ENCODE measurements at places on chromosomes 16 and 17.
A peak's percentile ranks its signal among the peaks of the same experiment; 100 is the strongest.

DNA sequence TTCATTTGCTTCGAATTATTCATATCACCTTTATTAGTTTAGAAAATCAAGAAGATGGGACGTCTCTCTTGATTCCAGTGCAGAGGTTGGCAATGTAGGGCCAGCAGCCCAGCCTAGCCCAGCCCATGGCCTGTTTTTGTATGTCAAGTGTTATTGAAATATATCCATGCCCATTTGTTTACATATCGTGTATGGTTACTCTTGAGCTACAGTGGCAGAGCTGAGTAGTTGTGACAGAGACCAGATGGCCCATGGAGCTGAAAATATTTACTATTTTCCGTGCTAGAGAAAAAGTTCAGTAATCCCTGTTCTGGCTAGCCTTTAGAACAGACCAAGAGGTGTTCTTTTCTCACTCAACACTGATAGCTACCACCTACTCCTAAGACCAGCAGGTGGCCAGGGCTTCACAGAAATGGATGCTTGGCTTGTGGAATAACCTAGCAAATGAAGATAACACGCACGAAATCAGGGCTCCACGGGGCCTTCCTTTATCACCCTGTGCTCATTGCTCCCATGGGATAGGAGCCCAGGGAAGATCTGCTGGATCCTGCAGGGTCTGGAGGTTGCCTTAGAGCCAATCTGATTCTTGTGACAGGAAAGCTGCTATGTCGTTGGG is 123.2 kb upstream of the ANKFN1 start:
- no peak for DNase-seq

DNA sequence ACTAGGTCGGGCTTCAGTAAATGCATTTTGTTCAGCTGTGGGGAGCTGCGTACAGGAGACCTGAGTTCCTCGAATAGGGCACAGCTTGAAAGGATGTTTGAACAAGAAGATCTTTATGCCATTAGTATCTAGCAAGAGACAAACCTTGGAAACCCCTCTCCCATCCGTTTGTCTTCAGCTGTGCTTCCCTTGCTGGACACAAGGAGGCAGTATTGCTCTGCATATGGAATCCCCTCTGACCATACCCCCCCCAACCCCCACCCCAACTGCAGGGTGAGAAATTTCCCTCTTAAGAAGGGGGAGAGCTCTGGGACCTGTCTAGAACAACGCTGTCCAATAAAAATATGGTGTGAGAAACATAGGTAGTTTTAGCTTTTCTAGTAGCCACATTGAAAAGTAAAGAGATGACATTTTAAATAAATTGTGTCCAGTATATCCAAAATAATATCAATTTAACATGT is 1.6 kb downstream of the MRM1 start:
- DNase-seq = peak; percentile 36

DNA sequence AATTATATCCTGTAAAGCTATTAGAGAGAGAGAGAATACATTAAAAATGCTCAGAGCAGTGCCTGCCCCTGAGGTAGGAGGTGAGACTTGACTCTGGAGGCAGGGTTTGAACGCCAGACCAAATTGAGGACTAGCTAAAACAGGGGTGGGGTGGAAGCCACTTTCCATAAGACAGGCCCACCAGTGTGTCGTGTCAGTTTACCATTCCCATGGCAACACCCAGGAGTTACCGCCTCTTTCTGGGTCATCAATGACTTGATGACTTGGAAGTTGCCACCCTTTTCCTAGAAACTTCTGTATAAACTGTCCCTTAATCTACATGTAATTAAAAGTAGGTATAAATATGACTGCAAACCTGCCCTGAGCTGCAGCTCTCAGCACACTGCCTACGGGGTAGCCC is 32.0 kb upstream of the ABCC12 start:
- no peak for DNase-seq

- no peak for DNase-seq
Observed at GRCh38 chr17:40707745-40708144, 4.2 kb upstream of the KRT24 start.

GRCh38 chr17:11340803-11341202 is 99.8 kb downstream of the SHISA6 start:
- DNase-seq = no peak

- peak; percentile 6 for DNase-seq
Observed at GRCh38 chr17:10844621-10845387, 6.9 kb upstream of the PIRT start.

DNA sequence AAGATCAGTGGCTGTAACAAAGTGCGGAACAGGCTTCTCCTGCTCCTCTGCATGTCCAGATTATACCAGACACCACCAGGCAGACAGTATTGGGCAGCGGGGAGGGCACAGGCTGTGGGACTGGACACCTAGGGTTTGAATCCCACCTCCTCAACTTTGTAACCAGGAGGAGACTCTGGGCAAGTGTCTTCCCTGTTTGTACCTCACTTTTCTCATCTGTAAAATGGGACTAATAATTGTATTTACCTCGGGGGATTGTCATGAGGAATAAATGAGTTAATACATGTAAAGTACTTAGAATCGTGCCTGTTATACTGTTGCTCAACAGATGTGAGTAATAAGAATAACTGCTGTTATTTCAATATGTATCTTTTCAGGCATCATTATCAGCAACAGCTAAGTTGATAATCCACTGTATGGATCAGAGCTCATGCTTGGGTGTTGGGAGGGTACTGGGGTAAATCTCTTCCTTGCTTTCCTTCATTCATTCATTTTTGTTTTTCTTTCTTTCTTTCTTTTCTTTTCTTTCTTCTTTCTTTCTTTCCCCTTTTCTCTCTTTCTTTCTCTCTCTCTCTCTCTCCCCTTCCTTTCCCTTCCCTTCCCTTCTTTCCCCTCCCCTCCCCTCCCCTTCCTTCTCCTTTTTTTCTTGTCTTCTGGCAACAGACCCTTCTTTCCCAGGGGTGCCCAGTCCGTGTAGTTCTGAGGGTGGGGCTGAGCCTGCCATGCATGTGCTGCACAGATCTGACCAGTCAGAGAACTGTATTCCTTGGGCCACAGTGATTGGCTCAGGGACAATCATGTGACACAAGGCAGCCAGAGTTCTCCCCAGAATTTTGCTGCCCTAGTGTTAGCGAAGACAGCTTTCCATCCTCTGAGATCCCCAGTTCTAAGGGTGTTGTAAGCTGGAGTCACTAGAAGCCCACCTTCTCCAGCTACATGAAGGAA is 25.3 kb upstream of the BRD7 start:
- no peak for DNase-seq

- no peak for DNase-seq
Observed at GRCh38 chr17:2140683-2141082, 85.8 kb downstream of the HIC1 start.

DNA sequence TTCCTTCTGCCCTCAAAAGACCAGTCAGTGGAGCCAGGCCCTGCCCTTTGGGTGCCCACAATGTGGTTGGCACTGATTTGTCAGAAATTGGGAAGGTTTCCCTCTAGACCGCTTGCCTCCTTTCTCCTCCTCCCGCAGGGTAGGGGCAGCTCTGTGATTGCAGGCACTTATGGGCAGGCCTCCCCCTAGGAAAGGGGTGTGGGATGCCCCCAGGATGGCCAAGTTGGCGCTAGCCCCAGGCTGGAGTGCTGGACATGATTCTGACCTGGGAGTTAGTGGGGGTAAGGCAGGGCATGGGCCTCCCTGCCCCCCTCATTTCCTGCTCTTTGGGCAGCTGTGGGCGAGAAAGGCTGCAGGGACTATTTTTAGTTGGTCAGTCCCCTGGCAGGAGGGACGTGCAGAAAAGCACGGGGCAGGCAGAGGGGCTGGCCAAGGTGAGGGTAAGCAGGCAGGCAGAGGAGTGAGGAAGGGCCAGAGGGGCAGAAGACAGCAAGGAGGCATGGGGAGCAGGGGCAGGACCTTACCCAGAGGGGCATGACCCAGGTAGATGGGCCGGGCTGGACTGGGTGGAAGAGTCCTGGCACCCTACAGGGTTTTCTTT is 3.3 kb downstream of the RARA start:
- no peak for DNase-seq

GRCh38 chr16:8575399-8575798 is 14.9 kb downstream of the TMEM114 start:
- no peak for DNase-seq

DNA sequence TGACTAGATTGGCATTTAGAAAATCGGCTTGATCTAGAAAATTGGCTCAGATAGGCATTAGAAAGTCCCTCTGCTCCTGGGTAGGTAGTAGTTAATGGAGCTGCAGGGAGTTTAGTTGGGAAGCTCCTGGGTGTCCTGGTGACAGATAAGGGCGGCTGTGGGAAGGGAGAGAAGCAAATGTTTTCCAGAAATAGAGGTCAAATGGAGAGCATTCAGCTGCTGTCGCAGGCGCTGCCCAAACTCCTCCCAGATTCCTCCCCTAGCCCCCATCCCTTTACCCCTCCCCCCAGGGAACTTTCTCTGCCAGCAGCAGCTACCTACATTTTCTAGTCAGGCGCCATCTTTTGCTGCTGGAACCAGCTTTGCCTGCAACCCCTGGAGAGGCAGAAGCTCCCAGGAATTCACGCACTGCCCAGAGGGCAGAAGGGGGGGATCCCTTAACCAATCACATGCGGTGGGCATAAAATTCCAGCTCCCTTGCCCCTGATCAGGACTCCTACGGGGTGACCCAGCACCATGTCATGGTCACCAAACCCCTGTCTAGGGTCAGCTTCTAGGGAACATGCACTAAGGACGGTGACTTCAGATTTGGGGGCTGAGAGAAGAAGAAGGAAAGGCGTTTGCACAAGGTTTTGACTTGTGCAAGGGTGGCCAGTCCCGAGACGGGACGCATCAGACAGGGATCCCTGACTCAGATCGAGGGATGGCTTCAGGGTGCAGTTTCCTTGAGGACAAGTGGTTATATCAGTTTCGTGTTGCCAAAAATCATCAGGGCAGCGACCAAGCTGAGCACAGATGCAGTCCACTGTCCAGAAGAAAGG is 43.8 kb downstream of the SOCS1 start:
- DNase-seq = no peak

- DNase-seq = no peak
Observed at GRCh38 chr17:66397486-66397885, 95.1 kb downstream of the PRKCA start.

- DNase-seq = no peak
Observed at GRCh38 chr16:47734081-47734857, 273.1 kb downstream of the PHKB start.

- DNase-seq = no peak
Observed at GRCh38 chr16:21064203-21064602, 86.4 kb downstream of the DNAH3 start.

- DNase-seq = no peak
Observed at GRCh38 chr16:75152635-75153034, 4.3 kb downstream of the ZFP1 start.

GRCh38 chr16:620700-621525 is 9.9 kb upstream of the WFIKKN1 start:
- DNase-seq = no peak

DNA sequence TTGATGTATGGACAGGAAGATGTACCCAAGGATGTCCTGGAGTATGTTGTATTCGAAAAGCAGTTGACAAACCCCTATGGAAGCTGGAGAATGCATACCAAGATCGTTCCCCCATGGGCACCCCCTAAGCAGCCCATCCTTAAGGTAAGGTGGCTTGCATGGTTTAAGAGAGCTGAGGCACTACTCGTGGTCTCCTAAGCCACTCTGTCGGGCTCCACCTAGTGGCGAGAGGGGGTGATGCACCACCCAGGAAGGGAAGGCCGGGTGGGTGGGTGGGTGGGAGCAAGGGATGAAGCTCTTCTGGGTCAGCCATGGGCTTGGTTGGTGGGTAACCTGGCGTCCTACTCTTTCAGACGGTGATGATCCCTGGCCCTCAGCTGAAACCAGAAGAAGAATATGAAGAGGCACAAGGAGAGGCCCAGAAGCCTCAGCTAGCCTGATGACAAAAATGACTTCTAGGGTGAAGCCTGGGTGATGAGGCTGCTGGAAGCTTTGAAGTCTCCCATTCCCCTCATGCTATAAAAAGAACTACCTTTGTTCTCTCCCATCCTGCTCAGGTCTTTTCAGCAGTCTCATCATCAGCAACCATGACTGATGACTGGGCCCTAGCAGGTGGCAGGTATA is 21.5 kb downstream of the GPR179 start:
- DNase-seq = no peak

DNA sequence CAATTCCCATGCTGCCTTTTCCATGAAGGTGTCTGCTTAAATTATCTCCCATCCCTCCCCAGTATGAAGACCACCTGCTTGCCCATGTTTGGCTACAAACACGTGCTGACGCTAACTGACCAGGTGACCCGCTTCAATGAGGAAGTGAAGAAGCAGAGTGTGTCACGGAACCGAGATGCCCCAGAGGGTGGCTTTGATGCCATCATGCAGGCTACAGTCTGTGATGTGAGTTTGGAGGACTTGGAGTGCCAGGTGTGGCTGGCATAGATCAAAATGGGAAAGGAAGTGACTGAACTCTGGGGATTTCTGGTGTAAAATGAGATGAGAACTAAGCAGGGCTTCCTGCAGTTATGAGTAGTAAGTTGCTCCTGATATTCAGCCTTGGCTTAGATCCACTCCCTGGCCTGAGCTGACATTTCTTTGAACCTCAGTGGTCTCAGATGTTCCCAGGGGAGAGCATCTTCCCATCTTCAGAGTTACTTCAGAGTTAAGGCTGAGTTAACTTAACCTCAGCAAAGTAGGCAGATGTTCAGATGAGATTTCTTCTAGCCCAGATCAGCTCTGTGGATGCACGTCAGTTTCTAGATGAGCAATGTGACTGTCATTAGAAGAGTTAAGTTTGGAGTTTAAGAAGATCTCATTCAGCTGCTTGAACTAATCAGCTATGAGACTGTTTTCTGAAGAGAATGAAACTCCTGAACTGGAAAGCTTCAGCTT is 32.7 kb downstream of the ITGB3 start:
- peak; percentile 55 for DNase-seq

DNA sequence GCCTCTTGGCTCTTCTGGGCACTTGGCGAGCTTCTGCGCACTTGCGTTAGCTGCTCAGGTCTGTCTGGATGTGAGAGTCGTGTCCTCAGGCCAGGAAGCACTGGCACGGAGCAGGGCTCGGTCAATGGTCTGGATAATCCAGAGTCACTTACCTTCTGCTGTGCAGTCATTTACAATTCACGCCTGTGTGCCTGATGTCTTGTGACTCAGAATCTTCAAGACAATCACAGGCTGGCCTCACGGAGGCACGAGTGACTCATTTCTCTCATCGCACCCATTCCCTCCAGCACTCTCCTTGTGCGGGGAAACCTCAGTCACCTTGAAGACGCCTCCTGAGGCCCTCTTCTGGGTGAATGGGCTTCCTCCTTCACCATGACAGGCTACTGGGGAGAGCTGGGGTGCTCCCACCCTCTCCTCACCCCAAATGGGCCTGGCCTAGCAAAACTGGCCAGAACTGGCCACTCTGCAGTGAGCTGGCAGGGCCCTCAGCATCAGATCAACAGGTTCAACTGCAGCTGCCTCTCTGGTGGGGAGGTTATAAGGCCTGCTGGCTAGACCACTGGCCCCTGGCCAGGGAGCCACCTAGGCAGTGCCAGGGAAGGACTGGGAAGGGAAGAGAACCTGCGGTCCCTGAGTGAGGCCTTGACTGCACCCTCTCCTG is 1.9 kb upstream of the CAPN15 start:
- no peak for DNase-seq

DNA sequence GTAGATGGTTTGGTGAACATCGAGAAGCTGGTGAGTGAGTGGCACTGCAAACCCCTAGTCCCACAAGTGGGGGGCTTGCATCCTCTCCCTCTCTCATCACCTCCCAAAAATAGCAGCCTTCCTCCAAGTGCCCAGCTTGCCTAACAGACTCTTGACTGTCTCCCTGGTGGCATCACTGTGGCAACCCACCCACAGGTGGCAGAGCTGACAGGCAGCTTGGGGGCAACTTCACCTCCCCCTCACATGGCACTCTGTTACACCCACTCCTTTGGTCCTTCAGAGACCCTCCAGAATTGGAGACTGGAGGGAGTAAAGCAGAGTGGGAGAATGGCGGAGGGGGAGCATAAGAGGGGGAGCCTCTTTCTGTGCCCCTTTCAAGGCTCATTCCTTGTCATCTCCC is 15.7 kb downstream of the RAPGEFL1 start:
- no peak for DNase-seq

GRCh38 chr17:78294776-78295175 is 63.3 kb downstream of the TMEM235 start:
- DNase-seq = no peak
